Right ventricle myocardium superior (tissue), 1 donor: ENCODE measurements at places on chromosomes 2 and 18. TPM values are rescaled to one million over a fixed set of nuclear protein-coding genes. Genes with fewer than 3 reads are reported as not detected.
A peak's percentile ranks its signal among the peaks of the same experiment; 100 is the strongest.

Gene ALKAL2
- not detected for total RNA-seq

Gene GMCL1
- 4.1 TPM for total RNA-seq

Gene RPL37A
- 1,979 TPM for total RNA-seq

Gene PAX8
- total RNA-seq: 0.35 TPM

Gene NPHP1
- 4.5 TPM for total RNA-seq

DNA sequence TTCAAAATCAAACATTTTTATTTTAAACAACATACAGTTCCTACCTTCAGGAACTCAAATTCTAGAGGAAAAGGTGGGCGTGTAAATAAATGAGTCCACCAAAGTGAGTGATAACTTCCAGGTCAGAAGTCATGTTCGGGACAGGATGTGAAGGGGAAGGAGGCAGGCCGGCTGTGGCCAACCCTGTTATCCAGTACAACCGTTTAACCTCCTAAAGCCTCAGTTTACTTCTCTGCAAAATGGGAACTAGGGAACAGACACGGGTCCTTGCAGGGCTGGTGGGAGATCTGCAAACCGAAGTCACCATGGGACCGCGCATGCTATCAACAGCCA lies 373 bp downstream of the EIPR1 start:
- no peak for DNase-seq

DNA sequence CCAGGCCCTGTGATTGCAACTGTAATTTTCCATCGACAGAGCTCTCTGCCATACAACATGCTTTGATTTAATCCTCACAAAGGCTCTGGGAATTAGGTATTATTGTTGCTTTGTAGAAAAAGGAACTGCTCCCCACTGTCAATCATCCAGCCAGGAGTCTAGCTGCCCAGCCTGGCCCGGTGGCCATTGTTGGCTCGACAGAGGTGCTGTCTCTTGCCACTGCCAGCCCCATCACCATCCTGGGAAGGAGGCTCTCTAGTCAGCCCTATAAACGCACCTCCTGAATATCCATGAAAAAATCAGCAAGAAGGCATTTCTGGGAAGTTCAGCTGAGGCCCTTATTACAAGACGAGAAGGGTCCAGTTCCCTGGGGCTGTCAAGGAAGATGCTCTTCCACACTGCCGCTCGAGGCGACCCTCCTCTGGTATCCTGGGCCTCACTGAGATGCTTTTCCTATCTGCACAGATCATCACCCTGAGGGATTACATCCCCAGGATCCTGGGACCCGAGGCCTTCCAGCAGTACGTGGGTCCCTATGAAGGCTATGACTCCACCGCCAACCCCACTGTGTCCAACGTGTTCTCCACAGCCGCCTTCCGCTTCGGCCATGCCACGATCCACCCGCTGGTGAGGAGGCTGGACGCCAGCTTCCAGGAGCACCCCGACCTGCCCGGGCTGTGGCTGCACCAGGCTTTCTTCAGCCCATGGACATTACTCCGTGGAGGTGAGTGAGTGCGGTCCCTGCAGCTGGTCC lies 71.0 kb downstream of the TPO start:
- DNase-seq: peak; percentile 22

DNA sequence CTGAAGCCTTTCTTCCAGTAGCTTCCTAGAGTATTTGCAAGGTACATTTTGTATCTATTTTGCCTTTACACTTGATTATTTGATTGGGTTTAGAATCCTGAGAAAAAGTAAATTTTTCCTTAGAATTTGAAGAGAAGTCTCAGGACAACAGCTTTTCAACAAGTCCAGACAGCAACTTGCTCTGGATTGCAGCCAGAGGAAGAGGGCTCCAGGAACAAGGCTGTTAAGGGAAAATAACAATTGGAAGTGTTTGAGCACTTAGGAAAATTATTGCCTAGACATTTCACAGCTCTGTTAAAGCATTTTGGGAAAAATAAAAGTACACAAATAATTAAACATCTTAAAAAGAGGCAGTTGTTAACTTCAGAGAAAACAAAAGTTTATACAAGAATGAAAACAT lies 58.3 kb upstream of the RAPGEF4 start:
- DNase-seq: no peak

- DNase-seq: no peak
These were observed 448.8 kb downstream of the TXNL1 start for GRCh38 chr18:56189615-56190014.

DNA sequence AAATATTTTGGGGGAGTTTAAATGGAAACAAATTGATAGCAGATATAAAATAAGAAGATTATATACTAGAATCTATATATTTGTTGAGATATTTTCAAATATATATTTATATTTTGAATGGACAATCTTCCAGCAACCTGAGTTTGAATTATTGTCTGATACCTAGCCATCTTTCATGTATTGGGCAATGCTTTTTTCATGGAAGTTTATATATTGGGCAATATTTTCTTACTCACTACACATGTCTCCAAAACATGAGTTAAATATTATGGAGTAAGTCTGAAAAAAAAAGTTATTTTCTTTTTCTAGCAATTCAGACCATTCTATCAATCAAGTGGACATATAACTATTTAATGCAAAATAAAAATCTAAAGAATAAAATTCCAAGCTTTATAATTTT lies 295.2 kb downstream of the NYAP2 start:
- DNase-seq: no peak

DNA sequence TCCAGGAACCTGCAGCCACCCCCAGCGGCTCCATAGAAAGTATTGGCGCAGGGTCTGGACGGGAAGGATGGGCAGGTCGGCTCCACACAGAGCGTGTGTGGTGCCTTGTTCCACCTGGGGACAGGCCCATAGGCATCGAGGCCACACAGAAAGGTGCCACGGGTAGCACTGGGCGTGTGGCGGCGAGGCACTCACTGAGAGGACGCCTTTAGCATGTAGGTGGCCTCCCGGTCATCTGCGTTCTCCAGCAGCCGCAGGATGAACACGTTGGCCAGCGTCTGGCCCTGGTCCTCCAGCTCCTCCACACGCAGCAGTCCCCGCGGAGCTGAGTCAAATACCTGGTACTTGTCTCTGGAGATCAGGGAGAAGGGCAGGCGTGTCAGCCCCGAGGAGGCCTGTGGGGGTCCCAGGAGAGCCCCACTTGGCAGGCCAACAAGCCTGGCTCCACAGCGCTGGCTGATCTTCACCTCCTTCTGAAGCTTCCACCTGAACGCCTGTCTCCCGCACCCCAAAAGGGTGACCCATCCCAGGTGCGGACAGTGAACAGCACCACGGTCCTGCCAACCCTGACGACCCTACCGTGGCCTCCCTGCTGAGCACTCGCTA lies 13.2 kb downstream of the SNORC start:
- DNase-seq: peak; percentile 39

- no peak for DNase-seq
These were observed 109.4 kb downstream of the ZFP36L2 start for GRCh38 chr2:43116988-43117387.

GRCh38 chr2:171523088-171524017 lies 1.1 kb downstream of the CYBRD1 start:
- DNase-seq: peak; percentile 88

GRCh38 chr2:152459091-152459490 lies 124.1 kb downstream of the FMNL2 start:
- no peak for DNase-seq

GRCh38 chr2:188701836-188702235 lies 272.3 kb upstream of the COL3A1 start:
- DNase-seq: no peak

DNA sequence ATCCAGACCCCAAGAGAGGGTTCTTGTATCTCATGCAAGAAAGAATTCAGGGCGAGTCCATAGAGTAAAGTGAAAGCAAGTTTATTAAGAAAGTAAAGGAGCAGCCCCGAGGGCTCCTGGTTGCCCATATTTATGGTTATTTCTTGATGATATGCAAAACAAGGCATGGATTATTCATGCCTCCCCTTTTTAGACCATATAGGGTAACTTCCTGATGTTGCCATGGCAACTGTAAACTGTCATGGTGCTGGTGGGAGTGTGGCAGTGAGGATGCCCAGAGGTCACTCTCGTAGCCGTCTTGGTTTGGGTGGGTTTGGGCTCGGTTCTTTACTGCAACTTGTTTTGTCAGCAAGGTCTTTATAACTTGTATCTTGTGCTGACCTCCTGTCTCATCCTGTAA lies 750.2 kb upstream of the FANCL start:
- DNase-seq: no peak

DNA sequence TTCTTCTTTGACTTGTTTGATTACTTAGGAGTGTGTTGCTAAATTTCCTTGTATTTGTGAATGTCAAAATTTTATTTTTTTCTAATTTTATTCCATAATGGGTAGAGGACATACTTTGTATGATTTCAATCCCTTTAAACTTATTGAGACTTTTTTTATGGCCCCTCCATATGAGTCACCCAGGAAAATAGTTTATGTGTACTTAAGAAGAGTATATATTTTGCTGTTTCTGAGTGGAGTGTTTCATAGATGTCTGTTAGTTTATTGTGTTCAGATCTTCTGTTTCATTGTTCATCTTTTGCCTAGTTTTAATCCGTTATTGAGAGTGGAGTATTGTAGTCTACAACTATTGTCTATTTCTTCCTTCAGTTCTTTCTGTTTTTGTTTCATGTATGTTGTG lies 81.9 kb downstream of the EPB41L5 start:
- DNase-seq: no peak
